ENCODE measurements at places on chromosomes 13 and 19.

- DNase-seq, result no peak
Measured at GRCh38 chr19:3862826-3863500, 5.9 kb downstream of the ZFR2 start.

- no peak for DNase-seq
Measured at GRCh38 chr19:50362656-50363424, 2.6 kb downstream of the NAPSA start.

GRCh38 chr13:56713656-56714055 lies 427.1 kb upstream of the PRR20A start:
- no peak for DNase-seq

DNA sequence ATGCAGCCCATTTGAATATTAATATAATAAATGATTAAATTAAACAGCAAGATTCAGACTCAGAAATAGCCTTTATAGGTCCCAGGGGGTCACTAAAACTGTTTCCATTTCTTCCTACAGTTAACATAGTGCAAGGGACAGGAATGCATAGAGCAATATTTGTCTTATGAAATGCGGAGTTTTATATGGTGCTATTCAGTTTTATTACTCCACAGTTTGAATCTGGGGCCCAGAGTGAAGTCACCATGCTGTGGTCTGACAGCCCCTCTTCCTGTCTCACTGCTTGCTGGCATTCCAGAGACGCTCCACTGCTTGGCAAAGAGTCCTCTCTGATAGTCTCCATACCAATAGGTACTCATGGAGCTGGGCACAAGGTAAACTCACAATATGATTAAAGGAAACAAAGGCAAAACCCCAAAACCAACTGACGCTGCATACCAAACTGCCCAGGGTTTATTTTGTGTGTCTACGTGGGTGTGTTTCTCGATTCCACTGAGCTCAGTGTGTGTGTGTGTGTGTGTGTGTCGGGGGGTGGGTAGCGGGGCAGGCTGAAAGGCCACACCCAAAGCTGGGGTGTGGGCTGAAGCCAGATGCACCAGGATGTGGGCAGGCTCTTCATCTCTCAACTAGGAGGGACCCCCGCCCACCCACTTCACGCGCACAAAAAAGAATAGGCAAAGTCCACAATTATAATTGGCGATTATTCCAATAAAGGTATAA lies 277.9 kb downstream of the TSHZ3 start:
- DNase-seq, result no peak

DNA sequence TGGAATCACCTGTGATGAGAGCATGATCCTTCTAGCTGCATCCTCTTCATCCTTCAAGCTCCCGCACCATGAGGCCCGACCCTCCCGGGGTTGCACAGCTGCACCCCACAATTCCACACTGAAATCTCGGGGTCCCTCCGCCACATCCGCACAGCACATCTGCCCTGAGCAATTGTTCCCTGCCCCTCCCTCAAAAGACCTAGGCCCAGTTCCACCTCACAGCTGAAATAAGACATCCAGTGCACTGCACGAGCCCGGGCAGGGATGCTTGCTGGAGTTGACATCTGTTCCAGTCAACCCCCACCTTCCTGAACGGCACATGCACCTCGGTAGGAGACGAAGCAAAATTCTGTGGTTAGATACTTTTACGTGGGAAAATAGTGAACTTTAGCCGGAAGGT lies 14.7 kb upstream of the SOX1 start:
- DNase-seq, result no peak

DNA sequence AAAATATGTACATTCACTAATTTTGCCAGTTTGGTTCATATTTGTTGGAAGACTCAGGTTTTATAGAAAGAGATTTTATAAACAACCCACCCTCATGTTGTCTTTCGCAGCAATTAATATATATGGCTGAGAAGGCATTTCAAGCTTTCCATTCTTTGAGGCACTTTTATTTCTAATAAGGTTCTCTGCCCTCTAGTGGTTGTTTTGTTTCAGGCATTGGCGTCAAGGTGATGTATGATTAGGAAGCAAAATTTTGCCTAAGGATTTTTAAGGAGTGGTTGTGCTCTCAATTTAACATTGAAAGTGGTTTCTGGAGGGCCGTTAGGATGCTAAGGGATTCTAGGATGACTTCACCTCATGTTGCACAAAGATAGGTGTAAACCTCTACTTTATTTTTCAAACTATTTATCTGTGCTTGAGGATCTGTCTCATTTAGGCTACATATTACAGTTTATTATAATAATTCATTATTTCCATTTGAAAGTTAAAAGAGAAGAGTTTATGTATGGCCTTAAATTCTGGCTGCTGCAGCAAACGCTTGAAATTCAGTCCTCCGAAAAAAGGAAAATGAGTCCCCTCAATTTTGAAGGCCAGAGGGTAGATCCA lies 35.9 kb downstream of the OXGR1 start:
- peak; percentile 29 for DNase-seq

- no peak for DNase-seq
Measured at GRCh38 chr19:42230571-42230970, 10.5 kb downstream of the ZNF526 start.

- no peak for DNase-seq
Measured at GRCh38 chr13:37132211-37132610, 26.7 kb upstream of the CSNK1A1L start.

DNA sequence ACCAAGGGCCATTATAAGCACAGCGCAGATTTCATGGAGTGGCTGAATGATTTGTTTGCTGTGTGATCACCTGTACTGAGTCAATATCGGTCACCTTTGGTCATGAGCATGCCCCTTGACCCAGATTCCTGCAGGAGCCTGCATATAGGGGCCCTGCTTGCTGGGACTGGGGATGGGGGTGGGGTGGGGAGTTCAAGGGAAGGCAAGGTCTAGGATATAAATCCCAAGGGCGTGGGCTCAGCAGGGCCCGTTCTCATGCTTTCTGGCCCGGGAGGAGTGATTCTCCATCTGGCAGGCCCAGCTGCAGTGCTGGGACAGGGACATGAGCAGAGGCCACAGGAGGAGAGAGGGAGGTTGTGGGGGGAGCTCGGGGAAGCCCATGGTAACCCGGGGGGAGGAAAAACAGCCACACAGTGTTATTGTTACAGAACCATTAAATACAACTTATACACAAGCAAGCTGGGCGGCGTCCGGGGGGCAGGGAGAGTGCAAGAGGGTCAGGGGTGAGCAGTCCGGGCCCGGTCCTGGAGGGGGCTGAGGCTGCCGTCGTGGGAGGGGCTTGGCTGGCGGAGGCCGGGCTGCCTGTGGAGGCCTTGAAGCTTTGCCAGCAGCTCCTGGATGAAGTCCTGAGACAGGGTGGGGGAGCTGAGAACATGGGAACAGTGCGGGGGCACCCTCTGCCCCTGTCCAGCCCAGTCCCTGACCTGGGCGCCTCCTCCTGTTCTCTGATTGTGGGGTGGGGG lies 5.2 kb downstream of the PPP1R14A start:
- DNase-seq, result no peak

DNA sequence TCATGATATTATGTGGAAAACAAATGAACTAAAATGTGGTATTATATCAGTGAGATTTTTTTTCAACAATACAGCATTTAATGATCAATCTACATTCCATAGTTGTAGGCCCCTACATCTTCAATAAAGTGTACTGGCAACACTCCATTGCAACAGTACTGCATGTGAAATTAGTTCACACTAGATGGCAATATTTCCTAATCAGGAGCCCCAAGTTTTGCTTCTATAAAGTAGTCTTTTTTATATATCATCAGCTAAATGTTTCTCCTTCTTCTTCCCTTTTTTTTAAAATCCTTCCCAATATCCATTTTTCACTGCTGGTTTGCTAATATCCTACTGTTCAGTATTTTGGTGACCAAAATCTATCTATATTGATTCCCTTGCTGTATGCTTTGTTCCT lies 528.3 kb upstream of the ATXN8OS start:
- DNase-seq, result peak; percentile 18

DNA sequence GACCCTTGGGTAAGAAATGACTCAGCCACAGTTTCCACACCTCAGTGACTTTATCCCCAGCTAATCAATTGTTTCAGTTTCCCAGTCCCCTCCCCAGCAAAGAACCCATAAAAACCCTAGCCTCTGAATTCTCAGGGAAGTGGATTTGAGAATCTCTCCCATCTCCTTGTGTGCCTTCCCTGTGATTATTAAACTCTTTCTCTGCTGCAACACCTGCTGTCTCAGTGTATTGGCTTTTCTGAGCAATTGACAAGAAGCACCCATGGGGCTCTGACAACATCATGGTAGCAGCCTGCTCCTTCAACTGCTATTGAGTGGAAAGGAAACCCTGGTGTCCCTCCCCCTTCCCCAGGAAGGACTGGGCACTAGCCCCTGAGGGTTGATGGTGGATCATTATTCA lies 73.7 kb downstream of the UQCRFS1 start:
- no peak for DNase-seq

DNA sequence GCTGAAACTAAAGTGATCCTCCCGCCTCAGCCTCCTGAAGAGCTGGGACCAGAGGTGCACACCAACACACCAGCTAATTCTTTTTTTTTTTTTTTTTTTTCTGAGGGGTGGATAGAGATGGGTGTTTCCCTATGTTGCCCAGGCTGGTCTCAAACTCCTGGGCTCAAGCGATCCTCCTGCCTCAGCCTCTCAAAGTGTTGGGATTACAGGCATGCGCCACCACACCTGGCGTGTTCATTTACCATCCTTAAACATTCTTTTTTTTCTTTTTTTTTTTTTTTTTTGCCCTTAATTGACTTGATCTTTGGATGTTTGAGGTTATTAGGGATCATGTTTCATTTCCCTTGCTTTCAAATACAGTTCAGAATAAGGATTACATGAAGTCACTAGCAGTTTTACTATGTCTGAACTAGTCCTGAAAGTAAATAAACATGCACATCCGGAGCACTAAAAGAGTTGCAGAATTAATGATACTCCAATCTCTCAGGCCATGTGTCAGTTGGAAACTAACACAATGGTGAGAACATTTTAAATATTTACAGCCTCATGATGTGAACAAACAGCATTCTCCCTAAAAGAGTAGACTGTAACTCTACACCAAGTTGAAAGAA lies 10.2 kb downstream of the UTP14C start:
- DNase-seq, result no peak

DNA sequence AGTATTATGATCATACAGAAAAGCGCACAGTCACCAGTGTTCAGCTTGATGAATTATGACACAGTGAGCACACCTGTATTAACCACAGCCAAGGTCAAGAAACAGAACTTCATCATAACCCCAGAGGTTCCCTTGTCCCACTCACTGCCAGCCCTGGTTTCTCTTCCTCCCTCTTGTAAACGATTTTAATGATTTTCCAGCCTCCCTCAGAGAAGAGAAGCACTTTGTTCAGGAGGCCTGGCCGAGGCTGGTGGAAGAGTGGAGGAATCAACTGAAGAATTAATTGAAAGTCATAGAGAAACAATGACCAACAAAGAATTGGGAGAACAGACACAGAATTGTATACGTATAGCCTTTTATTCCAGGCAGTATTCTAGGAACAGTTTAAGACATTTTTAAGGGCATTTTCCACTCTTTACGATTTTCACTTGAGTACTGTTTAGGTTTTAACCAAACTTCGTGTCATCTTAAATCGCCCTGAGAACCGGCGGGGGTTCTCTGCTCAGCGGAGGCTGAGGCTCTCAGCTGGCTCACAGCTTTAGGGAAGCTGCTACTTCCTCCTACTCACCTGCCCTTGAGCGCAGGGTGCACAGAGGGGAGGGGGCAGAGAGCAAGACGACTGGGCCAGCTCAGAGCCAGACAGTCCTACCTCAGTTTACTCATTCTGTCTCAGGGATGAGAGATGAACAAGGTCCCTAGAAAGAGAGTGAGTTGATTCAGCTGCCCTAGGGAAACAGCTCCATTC lies 108.6 kb downstream of the AKAP11 start:
- no peak for DNase-seq

- DNase-seq, result peak; percentile 94
Measured at GRCh38 chr19:16141043-16141442, 2.4 kb upstream of the HSH2D start.

- DNase-seq, result no peak
Measured at GRCh38 chr19:50333737-50334617, 4.8 kb upstream of the KCNC3 start.

DNA sequence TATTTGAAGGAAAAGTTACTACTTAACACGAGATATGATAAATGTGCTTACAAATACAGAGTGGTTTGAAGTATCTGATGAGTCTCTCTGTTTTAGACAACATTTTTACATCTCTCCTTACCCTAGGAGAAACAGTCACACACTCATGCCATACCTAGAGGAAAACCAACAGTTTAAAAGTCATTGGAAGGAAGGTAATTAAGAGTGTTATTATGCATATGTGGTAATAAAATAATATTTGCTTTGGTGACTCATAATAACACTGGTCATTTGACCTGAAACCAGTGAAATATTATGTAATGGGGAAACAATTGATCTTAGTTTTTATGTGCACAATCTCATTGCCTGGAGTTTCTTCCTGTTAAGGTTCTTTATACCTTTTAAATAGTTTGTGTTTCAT lies 136.9 kb upstream of the SOX21 start:
- DNase-seq, result no peak

GRCh38 chr13:99255271-99255670 lies 2.9 kb downstream of the GPR18 start:
- DNase-seq, result peak; percentile 27

GRCh38 chr19:46241626-46242025 lies 12.1 kb downstream of the IGFL1 start:
- DNase-seq, result no peak

- DNase-seq, result peak; percentile 61
Measured at GRCh38 chr13:50290186-50290585, 274.9 kb downstream of the KCNRG start.

DNA sequence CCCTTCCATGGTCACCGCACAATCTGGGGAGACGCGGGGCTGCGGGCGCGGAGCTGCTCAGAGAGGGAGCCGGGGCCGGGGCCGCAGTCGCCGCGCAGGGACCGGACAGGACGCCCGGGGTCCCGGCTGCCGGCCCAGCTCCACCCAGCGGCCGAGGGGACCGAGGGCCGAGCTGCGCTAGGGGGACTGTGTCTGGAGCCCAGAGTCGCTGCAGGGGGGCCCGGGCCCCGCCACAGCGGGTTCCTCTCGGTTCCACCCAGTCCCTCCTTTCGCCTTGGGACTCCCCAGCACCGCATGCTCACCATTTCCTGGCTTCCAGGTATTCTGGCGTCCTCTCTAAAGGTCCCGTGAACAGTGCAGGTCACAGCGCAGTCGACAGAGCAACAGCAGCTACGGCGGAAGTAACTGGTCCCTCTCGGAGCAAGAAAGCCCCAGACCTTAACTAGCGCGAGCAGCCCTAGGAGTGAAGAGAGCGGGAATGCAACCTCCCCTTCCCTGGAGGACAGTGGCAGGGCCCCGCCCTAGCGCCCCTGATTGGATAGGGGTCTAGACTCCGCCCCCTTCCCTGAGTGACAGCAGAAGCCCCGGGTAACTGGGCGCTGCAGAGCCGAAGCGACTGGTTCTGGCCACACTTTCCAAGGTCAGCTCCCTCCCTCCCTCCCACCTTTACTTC lies at the start of gene ZNF878:
ZNF878 (minus strand) TSS at position 465 of the 673 bp plus-strand sequence; CDS start at position 305, 160 bp downstream.
- DNase-seq, result peak; percentile 96

DNA sequence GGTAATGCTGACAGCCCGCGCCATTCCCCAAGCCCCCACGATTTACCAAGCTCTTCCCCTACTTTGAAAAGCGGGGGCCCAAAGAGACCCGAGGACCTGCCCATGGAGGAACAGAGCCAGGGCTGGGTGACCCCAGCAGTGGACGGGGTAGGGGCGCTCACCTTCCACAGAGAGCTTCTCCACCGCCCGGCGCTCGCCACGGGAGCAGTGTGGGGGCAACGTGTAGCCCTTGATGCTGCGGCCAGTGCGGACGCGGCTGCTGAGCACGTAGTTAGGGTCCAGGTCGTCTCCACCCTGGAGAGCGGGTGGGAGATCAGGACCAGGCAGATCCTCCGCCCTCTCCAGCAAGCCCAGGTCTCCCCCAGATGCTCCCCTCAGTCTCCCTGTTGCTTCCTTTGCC lies 7.4 kb downstream of the CKM start:
- DNase-seq, result no peak
